ENCODE measurements at places on chromosomes 2 and 18. TPM values are rescaled to one million over a fixed set of nuclear protein-coding genes. Genes with fewer than 3 reads are reported as not detected.

The LOXHD1 gene
- 0.07 TPM for total RNA-seq

DNA sequence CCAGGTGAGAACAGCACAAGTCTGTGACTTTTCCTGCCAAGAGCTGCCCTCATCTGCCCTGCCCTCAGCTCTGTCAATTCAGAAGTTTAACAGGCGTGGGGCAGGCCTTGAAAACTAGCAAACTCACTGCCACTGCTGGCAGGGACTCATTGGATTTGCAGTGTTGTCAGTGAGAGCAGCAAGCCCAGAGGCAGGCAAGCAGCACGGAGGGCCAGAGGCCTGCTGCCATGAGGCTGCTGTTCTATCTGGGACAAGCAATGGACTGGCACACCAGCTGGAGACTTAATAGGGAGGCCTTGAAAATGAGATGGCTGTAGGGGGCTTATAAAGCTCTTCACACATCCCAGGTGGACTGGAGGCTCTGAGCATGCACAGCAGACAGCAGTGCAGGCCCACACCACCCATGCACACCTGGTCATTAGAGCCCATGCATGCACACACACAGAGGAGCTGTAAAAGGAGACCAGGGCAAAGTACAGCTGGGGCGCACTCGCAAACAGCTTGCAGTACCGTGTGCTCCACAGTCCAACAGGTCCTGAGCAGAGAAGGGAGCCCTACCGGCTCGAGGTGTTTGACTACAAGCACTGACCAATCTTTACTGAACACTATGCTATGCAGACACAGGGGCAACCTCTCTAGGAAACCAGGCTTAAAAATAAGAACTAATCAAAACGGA lies 28.7 kb downstream of the MGAT4A start:
- DNase-seq = no peak

The MC4R gene
- 0.03 TPM for total RNA-seq

DNA sequence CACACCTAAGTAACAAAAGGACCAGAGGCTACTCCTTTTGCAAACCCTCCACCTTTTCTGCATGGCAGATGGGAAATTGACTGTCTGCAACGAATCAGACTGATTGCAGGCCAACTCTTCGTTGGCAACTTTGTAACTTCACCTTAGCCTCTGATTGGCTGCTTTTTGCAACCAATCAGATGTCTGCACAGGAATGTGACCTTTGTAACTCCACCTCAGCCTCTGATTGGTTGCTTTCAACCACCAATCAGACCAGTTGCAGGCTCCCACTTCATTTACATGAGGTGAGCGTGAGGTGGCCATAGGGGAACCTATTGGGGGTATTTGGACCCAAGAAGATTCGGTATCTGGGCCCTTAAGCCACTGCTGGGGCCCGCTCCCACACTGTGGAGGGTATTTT lies 209.0 kb downstream of the EN1 start:
- no peak for DNase-seq

DNA sequence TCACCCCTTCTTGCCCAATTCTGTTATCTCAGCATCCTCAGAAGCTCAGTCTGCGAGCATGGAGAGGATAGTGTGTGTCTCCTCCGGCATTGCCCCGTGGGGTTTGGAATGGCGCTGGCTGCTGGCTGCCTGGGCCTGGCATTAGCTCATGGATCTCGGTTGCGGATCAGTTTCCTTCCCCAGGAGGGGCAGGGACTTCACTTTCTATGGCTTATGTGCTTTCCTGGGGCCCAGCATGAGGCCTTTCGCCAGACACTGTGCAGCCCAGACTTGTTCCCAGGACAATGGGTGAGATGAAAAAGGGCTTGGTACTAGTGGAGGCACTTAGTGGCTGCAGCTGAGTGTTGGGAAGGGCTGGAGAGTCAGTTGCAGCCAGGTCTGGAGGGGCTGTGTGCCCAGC lies 143.3 kb downstream of the GLI2 start:
- DNase-seq = peak; percentile 62

DNA sequence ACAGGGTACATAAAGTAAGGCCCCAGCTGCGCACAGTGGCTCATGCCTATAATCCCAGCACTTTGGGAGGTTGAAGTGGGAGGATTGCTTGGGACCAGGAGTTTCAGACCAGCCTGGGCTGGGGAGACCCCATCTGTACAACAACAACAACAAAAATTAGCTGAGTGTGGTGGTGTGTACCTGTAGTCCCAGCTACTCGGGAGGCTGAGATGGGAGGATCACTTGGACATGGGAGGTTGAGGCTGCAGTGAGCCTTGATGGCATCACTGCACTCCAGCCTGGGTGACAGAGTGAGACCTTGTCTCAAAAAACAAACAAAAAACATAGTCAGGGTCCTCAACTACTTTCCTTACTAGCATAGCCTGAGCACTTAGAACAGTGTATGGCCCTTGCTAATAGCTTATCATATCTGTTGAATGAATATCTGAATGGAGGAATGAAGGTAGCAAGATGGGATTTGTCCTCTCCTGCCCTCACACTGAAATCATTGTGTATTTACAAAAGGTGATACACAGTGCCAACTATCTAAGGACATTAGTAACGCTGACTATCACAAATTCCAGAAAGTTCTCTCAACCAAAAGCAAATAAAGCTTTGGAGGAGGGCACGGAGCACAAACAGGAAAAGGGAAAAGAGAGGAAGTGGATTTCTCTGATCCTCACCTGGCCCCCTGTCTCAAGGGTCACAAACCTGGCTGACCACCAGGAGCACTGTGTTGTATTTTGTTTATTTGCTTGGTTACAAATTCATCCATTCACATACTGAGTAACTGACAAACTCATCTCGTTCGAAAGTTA lies 38.1 kb downstream of the L3MBTL4 start:
- DNase-seq = no peak

GRCh38 chr18:10168477-10168876 lies 254.7 kb downstream of the VAPA start:
- no peak for DNase-seq

The SLC14A1 gene
- total RNA-seq = not detected

DNA sequence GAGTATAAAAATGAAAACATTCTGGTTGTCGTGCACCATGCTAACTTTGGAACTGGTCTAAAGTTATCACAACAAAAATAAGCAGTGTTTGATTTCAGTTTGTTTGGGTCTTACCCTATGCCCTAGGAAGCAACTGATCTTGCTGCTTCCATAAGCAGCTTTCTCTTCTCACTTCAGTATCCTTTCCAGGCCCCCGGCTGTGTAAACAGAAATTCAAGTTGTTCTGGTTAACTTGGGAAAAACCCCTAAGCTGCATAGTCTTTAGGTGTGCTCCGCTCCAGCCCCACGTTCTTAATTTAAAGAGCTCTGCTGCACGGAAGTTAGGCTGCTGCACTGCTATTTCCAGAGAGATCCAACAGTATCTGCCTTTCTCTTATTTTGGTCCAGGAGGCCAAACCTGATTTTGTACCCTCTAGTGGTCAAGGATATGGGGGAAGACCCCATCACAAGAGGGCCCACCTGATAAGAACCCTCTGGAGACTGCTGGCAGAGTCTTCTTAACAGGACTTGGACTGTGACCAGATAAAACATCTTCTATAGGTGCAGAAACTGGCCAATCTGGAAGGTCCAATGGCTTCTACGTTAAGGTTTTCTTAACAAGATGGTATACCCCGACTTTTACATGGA lies 69.1 kb downstream of the FEZ2 start:
- peak; percentile 19 for DNase-seq

DNA sequence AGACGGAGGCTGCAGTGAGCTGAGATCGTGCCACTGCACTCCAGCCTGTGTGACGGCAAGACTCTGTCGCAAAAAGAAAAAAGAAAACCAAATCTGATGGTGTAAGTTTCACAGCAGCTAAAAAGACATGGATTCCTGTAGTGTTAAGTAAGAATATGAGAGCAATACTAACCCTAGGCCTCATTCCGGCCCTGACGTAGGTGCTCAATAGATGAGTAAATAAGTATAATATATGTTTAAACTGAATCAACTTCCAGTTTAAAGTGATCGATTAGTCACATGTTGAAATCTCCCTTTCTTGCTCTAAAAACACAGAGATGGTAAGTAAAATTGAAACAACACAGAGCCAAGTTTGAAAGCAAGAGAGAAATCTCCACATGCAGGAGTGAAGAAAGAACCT lies 8.0 kb downstream of the ME2 start:
- DNase-seq = no peak

DNA sequence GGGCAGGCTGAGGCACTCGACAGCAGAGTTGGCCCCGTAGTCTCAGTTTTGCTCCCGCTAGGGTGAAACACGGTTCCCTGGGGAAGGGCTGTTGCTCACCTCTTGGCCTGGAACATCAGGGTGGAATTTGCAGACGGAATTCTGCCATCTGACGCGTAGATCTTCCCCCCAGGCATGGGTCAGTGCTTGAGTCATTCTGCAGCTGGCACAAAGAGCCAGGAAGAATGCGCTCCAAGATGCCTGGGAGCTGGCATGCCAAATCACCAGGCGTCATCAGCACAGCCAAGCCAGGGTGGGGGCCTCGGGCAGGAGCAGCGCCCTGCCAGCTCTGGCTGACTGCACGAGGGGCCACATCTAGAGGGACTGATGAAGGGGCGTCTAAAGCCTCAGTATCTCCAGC lies 42.7 kb downstream of the ODC1 start:
- DNase-seq = no peak

DNA sequence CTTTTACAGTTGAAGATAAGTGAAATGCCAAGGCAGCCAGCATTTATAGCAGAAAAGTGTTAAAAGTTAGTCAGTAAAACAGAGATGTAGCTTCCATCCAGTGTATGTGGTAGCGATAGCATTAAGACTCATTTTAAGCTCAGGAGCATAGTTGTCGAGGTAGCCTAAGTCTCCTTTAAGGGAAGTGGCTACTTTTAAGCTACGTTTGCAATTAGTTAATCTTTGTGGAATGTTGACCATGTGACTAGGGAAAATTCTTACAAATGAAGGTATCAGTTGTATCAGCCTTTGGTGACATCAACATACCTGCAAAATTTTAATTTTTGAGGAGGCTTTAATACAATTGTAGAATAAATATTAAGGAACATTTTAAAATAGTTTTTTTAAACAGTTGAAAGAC lies 61.9 kb downstream of the LHCGR start:
- no peak for DNase-seq

- DNase-seq = no peak
Observed at GRCh38 chr2:212960336-212960735, 191.1 kb downstream of the IKZF2 start.

DNA sequence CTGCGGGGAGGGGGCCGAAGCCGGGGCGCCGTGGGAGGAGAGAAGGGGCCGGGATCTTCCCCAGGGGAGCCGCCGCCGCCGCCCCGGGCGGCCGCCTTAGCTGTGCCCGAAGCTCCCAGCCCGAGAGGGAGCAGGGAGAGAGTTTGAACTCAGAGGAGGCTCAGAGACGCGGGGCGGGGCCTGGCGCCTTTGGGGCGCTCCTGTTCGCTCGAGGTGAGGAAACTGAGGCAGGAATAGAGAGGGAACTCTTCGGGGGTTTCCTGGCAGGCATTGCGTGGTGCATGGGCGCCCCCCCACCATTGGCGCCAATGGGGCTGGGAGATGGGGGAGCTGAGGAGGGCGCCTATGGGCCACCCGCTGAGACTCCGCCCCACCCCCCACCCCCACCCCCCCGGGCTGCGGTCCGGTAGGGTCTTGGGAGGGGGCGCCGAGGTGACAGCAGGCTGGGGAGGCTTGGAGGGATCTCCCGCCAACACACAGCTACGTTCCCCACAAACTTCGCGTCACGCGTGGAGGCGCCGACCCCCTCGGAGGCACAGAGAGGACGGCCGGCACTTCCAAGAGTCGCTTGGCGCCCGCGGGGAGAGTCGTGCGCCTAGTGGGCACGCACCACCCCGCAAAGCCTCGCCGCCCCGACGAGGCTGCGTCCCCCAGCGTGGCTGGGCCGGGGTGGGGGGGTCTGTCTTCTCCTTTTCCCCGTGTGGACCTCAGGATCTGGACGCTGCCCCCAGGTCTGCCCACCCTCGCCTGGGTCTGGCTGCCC lies 680 bp downstream of the CTDSP1 start:
- DNase-seq = peak; percentile 82

DNA sequence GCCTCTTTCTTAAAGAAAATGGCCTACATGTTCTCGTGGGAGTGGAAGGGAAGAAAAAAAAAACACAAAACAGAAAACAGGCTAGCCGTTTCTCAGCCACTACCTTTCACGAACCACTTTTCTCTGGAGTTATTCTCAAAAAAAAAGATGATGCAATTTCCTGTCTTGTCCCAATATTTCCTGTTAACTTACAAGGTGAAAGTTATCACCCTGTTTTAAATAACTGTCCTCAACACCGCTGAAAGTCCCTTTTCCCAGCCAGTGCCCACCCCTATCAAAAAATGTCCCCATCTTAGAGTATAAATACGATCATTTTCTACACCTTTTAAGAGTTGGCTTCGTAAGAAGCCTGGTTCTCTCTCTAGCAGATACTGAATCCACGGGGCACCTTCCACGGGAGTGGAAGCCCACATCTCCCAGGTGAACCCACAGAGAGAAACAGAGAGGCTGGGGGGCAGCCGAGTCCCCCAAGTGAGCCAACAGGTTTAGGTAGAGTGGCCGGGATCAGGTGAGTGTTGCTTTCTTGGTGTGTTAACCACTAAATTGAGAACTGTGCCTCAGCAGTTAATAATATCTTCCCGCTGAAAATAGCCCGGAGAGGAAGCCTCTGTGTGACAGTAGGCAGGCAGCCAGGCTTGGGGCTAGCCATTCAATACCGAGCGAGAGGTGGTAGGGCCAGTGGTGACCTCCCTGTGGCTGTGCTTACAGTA lies 15.9 kb downstream of the SMAD7 start:
- DNase-seq = no peak

GRCh38 chr2:69165091-69165880 lies 152.3 kb downstream of the ANTXR1 start:
- DNase-seq = no peak

The IL36RN gene
- total RNA-seq = not detected

DNA sequence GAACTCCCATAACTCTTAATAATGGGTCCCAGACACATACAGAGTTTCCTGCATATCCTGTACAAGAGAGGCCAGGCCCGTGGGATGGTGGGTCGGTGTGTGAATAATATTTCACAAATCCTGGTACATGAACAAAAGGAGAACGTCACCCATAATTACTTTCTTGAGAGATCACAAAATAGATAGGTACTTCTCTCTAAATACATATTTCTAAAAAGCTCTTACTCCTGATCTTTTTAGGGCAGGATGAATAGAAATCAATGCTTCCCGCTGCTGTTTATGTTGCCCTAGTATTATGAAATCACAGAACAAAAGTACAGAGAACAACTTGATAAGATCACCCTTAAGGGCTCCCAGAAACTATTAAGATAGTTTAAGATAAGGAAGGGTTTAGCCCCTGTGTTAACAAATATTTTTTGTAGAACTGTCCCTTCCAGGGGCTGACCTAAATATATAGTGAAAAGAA lies 5.4 kb downstream of the IRS1 start:
- DNase-seq = no peak

All from H7 (cell line).